ENCODE measurements at places on chromosomes 16 and 17.

DNA sequence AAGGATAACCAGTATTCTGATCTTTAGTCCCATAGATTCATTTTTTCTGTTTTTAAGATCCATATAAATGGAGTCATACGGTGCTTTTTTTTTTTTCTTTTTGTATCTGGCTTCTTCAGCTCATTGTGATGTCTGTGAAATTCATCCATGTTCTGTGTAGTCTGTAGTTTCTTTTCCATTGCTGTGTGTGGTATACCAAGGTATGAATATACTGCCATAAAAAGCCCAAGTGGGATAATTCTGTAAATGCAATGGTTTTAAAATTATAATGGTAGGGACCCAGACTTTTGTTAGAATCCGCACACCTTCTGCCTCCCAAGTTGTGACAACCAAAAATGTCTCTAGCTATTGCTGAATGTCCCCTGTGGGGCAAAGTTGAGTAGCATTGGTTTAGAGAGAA, 7.6 kb downstream of the NUP93 start:
- DNase-seq = no peak

- DNase-seq = no peak
Measured at GRCh38 chr17:79515646-79516571, 94.9 kb downstream of the RBFOX3 start.

DNA sequence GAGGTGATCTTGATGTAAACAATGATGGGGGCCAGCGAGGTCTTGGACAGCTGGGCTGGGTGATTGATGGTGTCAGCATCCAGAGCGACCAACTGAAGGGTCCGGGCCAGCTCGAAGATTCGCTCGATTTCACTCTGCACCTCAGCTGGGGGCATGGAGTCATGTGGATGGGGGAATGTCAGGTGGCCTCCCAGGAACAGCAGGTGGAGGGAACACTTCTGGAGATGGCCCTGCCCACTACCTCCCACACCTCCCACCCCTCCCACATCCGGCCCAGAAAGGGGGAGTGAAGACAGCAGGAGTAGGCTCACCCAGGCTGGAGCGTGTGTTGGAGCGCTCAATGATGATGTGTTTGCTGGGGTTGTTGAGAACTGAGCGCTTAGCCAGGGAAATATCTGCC, 13.7 kb downstream of the CACNB1 start:
- DNase-seq = no peak

DNA sequence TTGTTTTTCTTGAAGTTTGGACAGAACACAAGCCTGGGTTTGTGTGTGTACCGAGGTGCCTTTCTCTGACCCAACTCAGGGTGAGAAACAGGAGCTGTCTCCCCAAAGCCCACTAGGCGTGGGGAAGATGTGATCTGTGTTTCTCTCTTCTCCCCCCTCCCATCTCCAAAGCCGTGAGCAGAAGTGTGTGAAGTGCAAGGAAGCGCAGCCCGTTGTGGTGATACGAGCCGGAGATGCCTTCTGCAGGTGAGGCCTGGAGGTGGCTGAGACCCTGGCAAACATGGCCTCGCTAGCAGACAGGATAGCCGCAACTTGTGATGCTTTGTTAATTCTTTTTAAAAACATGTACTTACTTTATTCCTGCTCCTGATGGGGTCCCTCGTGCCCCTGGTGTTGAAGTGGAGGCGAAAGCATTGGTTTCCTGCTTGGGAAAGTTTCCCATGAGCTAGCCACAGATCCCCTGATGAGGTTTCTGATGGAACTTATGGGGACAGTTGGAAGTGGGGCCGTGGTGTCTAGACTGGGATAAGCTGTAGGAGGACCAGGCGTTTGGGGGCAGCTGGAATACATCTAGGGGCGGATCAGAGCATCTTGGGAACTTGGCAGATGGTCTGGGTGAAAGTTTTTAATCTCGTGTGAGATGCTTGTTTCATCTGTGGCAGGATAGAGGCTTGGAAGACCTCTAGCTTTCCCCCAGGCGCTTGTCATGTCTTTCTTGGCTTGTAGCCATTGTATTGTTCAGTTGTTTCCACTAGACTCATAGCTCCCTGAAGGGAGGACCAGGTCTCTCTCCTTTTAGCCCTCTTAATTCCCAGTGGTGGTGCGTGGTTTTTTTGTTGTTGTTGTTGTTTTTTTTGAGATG, 893 bp downstream of the CTU2 start:
- no peak for DNase-seq

GRCh38 chr16:75987323-75987722, 261.0 kb upstream of the CPHXL start:
- DNase-seq = no peak

DNA sequence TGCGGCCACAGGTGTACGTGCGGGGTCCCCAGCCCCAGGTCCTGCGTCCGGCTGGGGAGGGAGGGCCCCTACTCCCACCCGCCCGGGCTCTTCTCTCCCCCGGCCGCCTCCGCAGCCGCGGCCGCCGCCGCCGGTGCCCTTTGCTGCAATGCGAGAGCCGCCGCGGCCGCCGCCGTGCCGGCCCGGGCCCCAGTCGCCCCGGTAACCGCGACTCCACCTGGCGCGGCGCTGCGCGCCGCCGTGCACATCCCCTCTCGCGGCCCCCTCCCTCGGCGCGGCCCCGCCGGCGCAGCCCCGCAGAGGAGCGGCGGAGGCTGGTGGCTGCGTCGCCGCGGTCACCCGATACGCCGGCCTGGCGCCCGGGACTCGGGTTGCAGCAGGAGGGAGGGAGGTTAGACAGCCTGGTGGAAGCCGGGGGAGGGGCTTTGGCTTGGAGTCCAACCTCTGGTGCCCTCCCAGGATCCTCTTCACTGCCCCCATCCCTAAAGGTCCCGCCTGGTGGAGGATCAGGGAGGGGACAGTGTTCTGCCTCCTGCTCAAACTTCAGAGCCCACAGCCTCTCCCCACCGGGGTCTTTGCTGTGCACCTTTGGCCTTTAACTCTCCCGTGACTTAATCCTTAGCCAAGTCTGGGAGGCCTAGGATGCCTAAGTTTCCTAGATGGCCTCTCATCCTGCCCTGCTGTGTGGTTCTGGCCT, 32.9 kb downstream of the SRCIN1 start:
- no peak for DNase-seq

GRCh38 chr17:18233803-18234518, 8.5 kb downstream of the LLGL1 start:
- DNase-seq = no peak

DNA sequence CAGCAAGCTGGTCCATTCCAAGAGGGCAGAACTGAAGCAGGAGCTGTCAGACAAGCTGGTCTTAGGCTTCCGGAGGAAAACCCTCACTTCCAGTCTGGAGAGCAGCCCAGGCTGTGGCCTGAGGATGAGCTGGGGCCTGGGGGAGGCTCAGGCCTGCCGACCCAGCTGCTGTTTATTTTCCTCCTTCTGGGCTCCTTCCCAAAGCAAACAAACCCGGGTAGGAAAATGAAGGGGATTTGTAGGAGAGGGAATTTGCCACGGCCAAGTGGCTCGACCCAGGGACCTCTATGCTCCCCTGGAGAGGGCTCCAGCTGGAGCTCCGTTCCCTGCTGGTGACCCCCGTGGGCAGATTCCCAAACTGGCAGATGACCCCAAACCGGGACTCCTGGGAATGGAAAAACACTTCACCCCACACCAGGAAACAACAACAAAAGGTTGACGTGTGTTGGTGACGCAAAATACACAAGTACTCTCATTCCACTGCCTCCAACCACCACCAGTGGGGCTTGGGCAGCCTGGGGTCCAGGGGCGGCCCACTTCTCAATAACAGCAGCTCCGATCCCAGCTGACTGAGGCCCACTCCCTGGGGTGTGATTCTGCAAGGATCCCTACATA, 8.8 kb downstream of the JUP start:
- DNase-seq = no peak

- DNase-seq = no peak
Measured at GRCh38 chr17:78406920-78407319, 28.5 kb downstream of the PGS1 start.

DNA sequence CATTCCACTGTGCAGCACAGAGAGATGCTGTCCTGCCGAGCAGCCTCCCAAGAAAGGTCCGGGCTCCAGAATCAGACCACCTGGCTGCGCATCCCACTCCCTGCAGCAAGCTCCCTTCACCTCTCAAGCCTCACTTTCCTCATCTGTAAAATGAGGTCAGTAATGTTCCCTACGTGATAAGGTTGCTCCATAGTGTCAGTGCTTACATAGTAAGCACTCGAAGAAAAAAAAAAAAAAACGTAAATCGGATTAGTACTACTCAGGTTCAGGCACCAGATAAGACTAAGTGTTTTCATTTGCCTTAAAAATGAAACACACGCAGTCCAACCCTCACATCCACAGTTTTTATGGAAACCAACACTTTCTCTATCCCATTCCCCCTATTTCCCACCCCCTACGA, 76.7 kb downstream of the CCT6B start:
- DNase-seq = no peak

DNA sequence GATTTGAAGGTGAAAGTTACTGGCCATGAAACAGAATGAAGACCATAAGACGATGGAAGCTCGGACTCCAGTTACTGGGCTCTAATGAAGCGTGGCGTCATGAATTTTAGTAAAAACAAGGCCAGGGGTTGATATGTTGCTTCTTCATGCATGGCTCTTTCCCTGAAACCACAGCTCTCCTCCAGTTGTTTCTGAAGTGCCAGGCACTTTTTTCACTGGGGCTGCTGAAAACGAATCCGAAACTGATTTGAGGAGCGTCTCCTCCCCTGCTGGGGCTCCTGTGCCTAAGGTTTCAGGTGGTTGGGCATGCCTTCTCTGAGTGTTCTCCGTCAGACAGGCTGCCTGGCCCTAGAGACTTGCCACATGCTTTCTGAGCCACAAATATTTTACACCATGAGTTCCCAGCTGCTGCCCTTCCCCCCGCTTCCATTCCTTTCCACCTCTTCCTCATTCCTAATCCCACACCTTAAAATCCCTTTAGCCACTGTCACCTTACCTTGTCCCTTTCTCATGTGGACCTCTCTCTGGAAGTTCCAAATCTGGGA, 3.7 kb upstream of the MYL4 start:
- DNase-seq = peak; percentile 42

DNA sequence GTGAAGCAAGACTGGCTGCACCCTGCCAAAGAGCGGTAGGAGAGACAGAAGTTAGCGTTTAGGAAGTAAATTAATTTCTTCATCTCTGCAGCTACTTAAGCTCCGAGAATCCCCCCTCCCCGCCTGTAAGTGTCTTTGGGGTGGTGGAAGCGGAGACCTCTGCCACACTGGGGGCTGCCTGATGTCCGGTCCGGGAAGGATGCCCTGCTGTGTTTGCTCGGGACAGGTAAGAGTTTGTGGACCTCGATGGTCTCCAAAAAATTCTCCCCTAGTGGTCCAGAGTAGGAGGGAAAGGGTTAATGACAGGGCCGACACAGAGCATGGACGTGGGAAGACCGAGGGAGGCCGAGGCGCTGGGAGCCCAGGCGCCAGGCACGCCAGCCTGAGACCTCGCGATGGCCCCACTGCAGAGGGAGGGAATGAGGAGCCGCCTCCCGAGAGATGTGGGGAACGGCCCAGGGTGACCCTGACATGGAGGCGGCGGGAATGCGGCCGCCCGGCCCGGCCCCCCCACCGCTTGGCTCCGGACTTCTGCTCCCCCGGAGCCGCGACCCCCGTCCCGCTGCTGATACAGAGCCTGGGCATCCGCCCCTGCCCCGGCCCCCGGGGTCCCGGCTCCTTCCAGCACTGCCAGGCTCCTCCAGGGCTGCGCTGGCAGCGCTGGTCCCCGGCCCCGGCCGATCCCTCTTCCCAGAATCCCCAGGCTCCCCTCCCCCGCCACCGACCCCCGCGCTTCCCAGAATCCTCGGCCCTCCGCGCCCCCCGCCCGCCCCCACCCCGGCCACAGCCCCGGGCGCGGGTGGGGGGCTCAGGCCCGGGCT, 680 bp downstream of the ZNF629 start:
- DNase-seq = no peak

DNA sequence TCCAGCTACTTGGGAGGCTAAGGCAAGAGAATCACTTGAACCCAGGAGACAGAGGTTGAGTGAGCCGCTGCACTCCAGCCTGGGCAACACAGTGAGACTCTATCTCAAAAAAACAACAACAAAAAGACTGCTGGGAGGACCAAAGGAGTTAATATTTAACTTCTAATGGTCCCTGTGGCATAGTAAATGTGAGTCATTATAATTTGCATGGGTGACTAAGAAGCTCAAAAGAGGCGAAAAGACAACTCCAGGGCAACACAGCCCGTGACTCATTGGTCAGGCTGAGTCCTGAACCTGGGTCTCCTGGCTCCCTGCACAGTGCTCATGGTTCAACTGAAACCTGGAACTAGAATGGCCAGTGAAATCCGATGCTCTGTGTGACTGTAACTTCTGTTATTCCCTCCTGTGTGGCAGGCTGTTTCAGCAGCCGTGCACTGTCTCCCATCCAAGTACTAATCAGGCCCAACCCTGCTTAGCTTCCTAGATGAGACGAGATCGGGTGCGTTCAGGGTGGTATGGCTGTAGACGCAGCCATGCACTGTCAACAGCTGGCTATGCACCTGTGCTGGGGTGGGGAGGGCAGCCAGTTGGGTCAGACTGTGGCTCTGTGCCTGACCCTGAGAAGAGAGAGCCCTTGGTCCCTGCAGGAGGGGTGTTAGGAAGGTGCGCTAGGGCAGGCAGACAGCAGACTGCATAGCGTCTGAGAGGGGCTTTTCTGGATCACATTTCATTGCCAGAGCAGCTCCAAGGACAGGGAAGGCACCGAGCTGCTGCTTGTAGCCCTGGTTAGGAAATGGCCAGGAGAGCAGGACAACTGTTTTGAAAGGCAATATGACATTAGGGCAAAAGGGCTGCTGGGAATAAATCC, 14.5 kb upstream of the GPRC5C start:
- DNase-seq = no peak

DNA sequence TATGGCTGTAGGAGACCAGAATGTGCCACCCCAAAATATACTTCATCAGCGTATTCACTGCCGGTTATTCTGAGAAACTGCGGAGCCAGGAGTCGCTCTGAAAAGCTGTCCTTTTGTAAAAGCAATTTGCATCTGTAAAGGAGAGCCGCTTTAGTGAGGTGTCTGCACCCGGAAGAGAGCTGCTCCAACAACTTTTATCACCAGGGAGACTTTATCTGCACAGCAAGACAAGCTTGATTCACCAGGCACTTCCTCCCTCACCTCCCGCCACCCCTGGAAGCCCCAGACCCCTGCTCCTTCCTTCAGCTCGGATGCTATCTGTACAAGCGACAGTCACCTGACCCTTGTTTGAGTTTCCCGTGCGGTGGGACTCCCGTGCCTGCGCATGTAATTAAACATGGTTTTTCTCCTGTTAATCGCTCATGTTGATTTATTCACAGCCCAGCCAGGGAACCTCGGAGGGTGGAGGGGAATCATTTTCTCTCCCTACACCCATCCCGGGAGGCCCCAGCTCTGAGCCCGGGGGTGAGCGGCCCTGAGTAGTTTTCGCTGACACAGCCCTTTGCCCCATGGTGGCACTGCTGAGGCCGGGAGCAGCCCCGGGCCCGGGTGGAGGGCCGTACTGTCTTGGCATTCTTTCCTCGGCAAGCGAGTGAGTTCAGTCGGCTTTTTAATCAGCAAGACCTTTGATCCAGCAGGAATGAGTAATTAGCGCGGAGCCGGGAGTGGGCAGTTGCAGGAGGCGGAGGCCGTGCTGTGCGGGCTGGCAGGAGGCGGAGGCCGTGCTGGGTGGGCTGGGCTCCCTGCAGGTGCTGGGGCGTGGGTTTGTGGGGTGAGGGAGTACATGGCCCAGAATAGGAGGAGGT, 222.7 kb upstream of the CIBAR2 start:
- DNase-seq = no peak

All from T-helper 22 cell (primary cell).